ENCODE measurements at places on chromosomes 6 and 20.

GRCh38 chr20:20235681-20236080, 132.2 kb upstream of the INSM1 start:
- DNase-seq = no peak

DNA sequence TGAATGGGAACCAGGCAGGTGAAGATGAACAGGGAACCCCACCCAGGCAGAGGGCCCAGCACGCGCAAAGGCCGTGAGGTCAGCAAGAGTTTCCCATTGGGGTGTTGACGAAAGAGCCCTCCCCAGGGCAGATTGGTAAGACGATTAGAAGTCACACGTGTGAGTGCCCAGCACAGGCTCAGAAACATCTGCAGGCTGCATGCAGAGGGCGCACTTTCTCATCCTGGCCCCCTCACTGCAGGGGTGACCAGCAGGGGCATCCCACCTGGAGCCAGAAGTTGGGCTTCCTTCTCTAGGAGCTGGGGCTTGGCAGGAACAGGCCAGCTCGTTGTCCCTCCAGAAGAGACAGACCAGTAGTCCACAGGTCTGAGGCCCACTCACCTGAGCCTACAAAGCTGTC, 38.4 kb downstream of the VSTM2L start:
- no peak for DNase-seq

DNA sequence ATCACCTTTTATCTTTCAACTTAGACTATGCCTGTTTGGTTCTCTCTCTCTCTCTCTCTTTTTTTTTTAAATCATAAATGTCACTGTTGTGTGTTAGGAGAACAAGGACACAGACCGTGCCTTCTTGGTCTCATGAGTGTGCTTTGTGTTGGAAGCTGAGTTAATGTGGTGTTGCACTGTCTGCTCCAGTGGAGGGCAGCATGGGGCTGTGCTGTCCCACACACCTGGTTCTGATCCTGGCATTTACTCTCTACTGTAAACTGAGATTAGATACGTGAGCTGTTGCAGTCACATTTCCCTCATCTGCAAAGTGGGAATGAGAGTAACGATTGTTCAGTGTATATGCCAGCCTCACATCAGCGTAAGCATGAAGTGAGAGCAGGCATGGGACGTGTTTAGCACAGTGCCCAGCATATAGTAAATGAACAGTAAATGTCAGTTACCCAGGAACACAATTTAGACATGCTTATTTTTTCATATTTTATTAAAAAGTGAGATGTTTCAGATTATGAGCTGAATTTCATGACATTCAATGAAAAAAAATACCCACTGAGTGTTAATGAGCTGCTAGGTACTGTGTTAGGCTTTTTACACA, 161.1 kb downstream of the FARS2 start:
- DNase-seq = peak; percentile 2

GRCh38 chr6:152573762-152574161, 63.4 kb downstream of the SYNE1 start:
- DNase-seq = no peak
